ENCODE measurements at places on chromosomes 11 and 22. TPM values are rescaled to one million over a fixed set of nuclear protein-coding genes. Genes with fewer than 3 reads are reported as not detected.
A peak's percentile ranks its signal among the peaks of the same experiment; 100 is the strongest.

Gene PGA5
- 0.42 TPM for total RNA-seq

Gene MUC5AC
- total RNA-seq = not detected

DNA sequence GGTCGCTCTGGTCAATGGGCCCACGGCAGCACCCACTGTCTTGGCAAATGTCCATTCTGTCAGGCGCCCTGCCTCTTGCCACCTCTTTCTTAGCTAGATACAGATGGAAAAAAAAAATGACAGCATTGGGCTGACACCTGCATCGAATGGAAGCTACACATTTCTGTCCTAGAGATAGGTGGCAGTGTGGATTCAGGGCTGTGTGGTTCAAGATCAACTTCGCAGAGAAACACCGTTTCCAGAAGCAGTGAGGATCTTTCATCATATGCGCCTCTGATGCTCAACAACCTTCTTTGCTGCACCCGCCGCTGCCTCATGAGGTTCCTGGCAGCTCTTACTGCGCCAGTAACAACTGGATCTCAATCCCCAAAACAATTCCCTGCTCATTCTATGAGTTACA, 236.3 kb downstream of the KIRREL3 start:
- no peak for DNase-seq

DNA sequence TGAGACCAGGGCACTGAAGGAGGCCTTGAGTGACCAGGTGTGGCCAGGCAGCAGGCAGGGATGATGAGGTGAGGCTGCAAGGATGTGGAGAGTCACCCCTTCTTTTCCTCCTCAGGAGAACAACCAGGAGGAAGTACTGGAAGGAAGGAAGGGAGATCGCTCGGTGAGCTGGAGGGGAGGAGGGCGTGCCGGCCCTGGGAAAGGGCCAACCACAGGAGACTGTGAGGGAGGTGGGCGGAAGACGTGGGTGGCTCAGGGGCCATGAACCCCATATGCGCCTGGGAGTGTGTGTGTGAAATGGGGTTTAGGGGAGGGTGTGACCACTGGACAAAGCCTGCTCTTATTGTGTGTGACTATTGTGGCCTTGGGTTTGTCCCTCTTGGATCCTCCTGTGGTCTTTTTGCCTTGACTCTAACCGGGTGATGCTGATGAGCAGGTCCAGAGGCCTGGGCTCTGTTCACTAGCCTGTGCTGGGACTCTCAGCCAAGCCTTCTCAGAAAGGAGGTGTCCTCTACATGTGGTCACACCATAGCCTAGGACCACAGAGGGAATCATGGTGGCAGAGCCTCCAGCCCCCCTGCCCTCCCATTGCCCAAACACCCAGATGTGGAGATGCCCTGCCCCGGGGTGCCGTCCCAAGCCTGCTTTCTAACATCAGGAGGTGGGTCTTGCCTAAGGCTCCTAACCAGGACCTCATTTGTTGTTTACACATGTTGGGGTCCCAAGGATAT, 41.3 kb upstream of the TUB start:
- DNase-seq = peak; percentile 57

- no peak for DNase-seq
Measured at GRCh38 chr11:15849257-15849656, 507.1 kb downstream of the SOX6 start.

DNA sequence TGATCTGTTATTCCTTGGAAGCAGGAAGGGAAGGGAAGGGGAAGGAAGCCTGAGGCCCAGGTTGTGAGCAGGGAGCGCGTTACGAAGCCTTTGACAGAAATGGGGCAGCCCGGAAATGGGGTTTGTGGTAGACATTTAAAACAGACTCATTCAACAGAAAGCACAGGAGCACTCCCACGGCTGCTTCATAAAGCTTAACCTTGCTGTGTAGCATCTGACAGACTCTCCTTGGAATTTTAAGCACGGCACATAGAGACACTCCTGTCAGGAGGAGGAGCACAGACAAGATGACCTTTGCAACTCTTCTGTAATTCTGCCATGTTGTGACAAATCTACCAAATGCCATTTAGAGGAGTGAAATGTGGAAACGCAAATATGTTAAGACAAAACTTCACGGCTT, 131.6 kb downstream of the FBXO7 start:
- no peak for DNase-seq

- DNase-seq = peak; percentile 45
Measured at GRCh38 chr22:45473626-45474237, 29.0 kb upstream of the FBLN1 start.

Measured in posterior vena cava (tissue), 2 donors.